ENCODE measurements at places on chromosomes 16 and 17.

- no peak for DNase-seq
Observed at GRCh38 chr17:10292057-10292937, 80.5 kb downstream of the MYH13 start.

DNA sequence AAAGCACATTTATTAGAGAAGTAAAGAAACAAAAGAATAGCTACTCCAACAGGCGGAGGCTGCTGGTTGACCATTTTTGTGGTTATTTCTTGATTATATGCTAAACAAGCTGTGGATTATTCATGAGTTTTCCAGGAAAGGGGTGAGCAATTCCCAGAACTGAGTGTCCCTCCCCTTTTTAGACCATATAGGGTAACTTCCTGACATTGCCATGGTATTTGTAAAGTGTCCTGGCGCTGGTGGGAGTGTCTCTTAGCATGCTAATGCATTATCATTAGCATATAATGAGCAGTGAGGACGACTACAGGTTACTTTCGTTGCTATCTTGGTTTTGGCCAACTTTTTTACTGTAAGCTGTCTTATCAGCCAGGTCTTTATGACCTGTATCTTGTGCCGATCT lies 12.2 kb upstream of the HS3ST4 start:
- no peak for DNase-seq

DNA sequence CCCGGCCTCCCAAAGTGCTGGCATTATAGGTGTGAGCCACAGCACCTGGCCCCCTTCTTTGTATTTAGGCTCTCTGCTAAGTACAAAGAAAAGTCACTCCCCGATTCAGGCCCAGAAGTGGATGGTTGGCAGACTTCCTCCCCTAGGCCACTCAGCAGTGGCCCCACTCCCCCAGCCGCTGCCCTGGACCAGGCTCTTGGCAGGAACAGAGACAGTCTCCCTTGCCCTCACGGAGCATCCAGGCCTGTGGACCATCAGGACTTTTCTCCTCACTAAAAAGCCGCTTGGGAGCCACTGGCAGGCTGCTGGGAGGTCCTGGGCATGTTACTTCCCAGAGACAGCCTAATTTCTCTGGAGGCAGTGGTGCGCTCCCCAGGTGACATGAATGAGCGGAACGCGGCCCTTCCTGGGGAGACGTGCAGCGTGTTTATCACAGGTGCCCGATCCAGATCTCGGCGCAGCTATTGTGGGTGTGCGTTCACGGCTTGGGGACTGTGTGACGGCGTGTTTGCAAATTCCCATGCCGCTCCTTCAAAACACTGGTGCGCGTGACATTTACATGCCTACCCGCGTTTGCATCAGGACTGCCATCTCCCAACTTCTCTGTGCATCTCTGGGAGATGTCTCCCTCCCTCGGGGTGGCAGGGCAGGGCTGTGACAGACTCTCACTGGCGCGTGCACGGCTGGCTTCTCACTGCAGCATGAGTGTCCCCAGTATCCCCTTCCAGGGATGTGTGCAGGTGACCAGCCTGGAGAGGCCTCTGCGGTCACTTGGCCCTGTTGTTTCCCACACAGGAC lies 16.6 kb downstream of the WSCD1 start:
- DNase-seq = no peak

GRCh38 chr16:1102921-1103635 lies 7.0 kb upstream of the C1QTNF8 start:
- DNase-seq = peak; percentile 81

DNA sequence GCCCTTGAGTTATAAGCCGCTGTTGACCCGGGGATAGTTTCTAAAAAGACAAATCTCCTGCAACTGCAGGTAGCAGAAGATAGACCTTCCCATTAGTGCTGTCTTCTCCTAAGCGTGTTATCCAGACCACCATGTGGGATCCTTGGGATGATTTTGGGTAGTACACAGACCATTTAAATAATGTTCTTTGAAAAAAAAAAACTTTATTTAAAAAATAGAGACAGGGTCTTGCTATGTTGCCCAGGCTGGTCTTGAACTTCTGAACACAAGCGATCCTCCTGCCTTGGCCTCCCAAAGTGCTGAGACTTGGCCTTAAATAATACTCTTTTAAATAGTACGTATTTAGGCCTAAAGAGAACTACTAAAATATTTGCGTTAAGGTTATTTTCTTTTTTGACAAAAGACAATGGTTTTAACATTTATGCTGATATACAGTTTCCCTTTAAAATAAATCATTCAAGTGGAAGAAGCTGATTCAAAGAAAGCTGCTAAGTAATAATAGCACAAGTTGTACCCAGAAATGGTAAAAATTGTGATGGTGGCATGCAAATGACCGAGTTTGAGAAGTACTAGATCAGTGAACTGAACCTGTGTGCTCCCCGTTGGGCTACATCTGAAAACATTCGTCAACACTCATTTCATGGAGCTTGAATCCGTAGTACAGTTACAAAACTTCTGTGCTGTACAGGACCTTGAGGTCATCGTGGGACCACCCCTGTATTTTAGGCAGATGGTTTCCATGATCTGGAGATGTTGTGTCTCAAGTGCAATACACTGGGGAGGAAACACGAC lies 24.0 kb downstream of the SMARCE1 start:
- no peak for DNase-seq

All from HTR-8/SVneo (cell line).